ENCODE measurements at places on chromosomes 5 and 9.

- no peak for DNase-seq
These were observed 201.5 kb upstream of the MVB12B start for GRCh38 chr9:126125177-126125576.

DNA sequence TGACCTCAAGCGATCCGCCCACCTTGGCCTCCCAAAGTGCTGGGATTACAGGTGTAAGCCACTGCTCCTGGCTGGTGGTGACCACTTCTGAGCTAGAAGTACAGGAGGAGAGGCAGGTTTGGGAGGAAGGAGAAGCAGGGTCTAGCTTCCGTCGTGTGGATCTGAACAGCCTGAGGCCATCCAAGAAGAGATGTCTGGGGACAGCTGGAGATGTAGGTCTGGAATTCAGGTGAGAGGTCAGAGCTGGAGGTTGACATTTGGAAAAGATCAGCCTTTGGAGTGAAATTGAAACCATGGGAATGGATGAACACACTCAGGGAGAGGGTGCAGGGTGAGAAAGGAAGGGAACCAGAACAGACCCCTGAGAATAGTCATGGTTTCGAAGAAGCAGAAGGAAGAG lies 33.2 kb upstream of the GGTA1 start:
- no peak for DNase-seq

- DNase-seq: peak; percentile 50
These were observed 289.5 kb upstream of the MPDZ start for GRCh38 chr9:13568841-13569601.

GRCh38 chr5:142979636-142980035 lies 209.5 kb downstream of the ARHGAP26 start:
- DNase-seq: peak; percentile 78

DNA sequence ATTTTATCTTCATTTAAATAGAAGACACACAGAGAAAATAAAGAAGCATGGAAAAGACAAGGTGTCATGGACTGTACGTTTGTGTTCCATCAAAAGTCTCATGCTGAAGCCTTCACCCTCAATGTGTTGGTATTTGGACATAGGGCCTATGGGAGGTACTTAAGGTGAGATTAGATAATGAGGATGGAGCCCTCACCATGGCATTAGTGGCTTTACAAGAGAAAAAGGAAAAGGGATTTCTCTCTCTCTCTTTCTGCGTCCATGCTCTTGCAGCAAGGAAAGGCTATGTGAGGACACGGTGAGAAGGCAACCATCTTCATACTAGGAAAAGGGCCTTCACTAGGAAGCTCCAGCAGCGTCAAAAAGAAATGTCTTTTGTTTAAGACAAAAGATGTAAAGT lies 797.0 kb upstream of the CDH10 start:
- no peak for DNase-seq

- no peak for DNase-seq
These were observed 14.0 kb downstream of the DDX46 start for GRCh38 chr5:134772461-134773125.

DNA sequence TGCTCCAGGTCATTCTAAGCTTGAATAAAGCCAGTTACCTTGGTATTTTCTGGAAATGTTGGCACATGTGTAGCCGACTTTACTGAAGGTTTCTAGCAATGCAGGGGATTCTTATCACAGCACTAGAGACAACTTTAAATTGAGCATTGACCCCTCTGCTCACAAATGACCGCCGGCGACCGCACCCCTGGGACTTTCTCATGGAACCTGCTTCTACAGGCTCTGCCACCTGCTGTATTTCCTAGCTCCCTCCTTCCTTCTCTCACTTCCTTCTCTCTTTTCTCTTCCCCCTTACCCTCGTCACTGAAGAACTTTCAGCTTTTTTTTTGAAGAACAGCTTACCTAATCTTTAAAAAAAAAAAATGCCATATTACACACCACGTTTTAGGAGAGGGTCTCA lies 30.9 kb upstream of the DAB2 start:
- no peak for DNase-seq

DNA sequence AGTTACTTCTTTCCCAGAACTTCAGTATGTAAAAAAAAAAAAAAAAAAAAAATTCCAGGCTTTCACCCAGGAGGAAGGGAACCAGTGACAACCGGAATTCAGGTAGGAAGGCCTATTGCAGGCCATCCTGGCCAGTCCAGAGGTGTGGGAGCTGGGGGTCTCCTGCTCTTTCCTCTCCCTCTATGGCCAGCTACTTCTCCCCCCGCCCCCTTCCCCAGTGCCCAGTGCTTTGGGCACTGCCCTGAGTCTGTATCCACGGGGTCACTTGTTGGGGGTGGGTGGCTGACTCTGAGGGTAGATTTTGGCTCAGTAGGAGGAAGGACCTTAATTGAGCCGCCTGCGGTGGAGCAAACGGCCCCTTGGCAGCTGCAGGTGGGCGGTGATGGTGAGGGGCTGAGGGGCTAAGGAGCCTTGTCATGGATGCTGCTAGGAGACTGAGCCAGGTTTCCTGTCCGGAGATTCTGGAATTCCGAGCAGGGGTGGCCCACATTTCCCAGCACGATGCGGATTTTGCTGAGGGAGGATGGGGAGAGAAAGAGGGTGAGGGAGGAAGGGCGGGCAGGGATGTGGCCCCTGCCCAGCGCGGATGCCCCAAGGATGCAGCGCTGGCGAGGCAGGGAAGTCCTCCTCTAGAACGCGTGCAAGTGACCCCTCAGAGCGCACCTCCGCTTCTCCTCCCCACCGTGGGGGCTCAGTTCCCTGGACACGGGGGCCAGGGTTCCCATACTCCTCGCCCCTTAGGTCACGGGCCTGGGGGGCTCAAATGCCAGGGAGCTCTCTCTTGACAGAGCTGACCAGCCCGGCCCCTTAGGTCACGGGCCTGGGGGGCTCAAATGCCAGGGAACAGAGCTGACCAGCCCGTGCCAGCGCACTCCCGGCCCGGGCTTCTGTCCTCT lies 1.2 kb upstream of the PHF2 start:
- no peak for DNase-seq

GRCh38 chr5:40030661-40031060 lies 605.9 kb upstream of the DAB2 start:
- DNase-seq: no peak

GRCh38 chr5:5198815-5199214 lies 58.7 kb downstream of the ADAMTS16 start:
- DNase-seq: no peak

GRCh38 chr5:179805070-179805528 lies 1.6 kb downstream of the MGAT4B start:
- DNase-seq: no peak

- DNase-seq: no peak
These were observed 590.3 kb upstream of the C9orf72 start for GRCh38 chr9:28163619-28164018.

DNA sequence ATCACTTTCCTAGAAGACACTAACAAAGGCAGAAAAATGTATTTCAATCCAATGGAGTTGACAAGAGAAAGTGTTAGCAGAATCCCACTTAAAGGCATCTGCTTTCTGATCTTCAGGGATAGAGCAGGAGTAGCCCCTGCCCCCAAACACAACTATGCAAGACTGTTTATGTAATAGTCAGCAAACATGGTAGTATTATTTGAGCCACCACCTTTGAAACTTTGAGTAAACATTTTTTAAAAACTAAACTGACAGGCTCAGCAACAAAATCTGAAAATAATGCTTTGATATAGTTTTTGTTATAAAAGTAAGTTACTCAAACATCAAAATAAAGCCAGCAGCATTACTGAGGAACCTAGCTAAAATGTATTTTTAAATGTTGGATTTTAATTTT lies 4.8 kb downstream of the ELL2 start:
- DNase-seq: no peak

DNA sequence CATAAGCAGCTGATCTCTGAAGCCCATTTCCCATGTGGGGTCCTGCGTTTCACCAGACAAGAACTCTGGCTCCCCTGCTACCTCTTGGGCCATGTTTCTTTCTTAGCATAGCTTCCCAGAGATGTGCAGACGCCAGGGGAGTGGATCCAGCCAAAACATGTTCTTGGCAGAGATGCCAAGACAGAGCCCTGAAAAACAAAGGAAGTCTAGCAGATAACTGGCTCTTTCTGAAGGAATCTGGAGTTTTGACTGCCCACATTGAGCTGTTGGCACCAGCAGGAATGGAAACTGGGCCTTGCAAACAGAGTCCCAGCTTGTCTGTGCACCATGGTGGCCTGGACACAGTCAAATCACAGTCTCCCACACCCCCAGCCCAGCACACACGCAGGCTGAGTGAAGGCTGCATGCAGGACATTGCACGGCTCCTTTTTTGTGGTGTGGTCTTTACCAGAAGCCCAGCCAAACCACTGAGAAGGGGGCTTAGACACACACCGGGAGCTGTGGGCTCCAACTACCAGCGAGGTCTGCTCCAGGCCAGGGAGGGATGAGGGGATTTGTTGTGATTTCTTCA lies 114.7 kb downstream of the SNX18 start:
- no peak for DNase-seq

All from Daoy (cell line).